ENCODE measurements at places on chromosomes 12 and 14.

DNA sequence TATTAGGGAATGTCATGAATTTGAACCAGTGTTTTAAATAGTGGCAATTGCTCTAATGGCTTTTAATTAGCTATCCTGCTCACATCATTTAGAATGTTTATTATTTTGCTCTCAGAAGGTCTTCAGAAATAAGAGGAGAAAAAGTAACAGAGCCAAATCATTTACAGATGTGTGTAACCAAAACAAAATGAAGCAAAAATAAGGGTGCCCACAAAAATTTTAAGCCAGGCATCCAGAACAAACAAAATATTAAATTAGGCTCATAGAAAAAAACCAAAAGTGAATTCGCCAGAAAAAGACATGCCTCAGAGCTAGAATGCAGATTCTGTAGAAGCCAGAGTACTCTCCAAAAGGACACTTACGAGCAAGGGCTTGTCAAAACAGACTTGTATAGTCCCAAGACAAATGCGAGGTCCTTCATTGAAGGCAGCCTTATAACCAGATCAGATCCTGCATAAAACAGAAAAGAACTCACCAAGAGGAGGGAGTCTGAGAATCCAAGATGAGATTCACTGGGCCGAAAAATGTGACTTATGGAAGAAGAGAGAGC, 20.2 kb upstream of the SERPINA1 start:
- no peak for DNase-seq

DNA sequence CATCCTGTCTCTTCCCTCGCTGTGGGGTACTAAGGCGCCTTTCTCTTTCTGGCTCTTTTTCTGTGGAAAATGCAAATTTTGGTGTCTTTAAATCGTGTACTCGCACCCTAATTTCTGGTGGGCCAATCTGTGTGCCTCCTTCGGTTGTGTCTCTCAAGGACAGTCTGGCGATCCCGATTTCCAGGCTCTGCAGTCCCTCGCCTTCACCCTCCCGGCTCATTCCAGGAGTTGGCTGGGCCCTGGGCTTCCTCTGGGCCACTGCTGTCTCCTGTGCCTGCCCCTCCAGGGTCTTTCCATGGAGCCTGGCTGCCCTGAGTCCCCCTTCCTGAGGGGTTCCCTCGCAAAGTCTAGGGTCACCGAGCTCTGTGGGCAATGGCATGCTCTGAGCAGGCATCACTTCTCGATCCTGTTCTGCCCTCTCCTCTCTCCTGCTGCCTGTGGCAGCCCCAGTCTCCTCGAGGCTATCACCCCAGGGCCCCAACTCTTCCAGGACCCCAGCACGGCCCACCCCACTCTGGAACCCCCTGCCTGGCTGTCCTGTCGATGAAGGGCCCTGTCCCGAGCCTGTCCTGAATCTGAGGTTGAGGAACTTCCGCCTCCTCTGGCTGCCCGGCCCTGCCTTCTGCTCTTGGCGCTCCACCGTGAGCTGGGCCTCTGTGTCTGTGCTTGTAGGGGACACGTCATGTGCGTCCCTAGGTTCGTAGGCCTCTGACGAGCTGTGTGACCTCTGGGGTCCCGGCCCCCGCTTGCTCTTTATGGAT, 24.1 kb downstream of the AHNAK2 start:
- DNase-seq, result no peak

- DNase-seq, result no peak
Observed at GRCh38 chr12:21296751-21297406, 37.8 kb downstream of the SLCO1A2 start.

DNA sequence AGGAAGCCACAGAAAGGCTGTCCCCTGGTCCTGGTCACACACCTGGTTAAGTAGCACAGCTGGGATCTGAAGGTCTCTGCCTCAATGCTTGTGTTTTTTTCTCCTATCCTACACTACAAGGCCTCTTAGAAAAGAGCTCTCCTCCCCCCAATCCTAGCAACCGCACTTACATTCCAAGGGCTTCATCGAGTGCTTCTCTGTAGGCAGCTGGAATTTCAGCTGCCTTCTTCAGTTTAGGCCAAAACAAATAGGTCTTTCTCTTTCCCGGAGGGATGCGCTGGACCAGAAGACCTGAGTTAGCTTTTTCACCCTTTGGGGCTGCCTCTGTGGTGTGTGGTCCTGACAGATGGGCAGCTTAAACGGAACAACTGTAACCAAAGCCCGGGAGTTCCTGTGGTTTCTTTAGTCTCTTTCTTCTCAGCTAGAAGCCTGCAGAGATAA, 109.7 kb downstream of the GPATCH2L start:
- no peak for DNase-seq

DNA sequence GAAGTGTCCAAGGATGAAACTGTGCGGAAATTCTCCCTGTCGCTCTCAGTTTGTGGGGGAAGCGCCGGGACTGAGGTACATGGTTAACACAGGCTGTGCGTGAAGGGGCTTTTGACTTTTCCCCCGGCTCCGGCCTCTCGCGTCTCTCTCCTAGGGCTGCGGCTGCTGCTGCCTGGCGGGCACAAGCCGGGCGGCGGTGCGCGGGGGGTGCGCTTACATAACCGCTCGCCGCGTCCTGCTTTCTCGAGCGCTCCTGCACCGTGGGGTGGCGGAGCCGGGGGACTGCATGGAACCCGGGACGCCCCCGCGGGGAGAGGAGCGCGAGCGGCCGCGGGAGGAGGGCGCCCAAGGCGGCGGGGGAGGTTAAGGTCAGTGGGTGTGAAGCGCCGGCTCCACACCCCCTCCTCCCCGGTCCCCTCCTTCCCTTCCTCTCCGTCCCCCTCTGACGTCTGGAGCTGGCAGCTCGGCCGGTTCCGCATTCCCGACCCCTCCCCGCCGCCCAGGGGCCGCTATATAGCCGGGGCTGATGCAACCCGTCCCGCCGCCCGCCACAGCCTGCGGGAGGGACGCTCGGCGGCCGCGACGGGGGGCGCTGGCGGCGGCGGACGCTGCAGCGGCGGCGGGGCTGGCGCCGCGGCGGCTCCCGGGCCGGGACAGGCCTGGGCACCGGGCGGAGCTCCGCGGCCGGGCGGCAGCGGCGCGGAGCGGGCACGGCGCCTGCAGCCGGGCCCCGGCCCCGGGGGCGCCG, at the start of gene JDP2:
TSS of gene JDP2 (plus strand) at position 541 of the 748 bp plus-strand sequence. CDS start 9,899 bp downstream, outside the sequence.
- DNase-seq, result peak; percentile 65

DNA sequence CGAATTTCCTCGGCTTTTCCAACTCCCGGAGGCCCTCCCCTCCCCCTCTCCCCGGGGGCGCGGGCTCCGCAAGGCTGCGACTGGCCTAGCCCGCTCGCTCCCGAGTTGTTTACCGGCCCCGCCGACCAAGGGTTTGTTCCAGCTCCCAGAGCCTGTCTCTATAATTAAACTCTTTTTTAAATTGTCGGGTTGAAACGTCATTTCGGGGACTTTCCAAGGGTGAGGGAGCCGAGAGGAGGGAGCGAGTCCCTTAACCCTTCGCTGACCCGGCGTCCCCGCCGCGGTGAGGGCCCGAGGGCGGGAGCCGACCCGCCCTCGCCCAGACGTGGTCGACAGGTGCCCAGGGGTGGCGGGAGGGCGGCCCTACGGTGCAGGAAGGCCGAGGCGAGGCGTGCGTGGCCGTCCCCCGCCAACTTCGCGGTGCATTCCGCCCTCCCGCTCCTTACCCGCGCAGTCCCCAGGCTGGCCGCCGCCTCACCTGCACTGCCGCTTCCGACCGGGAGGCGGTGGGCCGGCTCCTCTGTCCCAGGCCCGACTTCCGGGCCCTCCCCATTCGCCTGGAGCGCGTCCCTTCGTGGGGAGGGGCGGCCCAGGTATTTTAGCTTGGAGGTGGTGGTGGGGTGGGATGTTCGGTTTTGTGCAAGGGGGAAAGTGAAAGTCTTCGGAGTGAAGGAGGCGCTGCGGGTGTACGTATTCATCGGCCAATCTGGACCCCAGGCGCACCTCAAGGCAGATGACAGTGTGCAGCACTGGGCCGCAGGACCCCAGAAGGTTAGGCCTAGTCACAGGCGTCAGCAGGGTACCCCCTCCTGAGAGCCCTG, 2.9 kb upstream of the ZFP36L1 start:
- peak; percentile 68 for DNase-seq

- no peak for DNase-seq
Observed at GRCh38 chr14:32657081-32657480, 281.6 kb upstream of the NPAS3 start.

DNA sequence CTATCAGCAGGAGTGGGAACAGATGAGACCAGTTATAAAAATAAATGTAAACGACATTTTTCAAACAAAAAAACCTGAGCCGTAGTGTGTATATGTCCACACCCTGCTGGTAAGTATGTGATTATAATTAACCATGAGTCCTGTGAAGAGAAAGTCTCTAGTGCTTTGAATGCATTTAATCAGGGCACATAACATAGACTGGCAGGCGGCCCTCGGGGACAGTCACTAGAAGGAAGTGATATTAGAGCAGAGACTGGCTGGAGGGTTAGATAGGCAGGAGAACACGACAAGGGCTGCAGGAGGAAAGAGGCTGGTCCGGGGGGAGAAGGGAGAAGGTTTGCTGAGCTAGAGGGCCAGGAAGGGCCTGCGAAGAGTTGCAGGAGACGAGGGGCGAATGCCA, 23.8 kb upstream of the ELK3 start:
- no peak for DNase-seq

GRCh38 chr12:89474615-89475014, 50.0 kb downstream of the GALNT4 start:
- DNase-seq, result no peak

DNA sequence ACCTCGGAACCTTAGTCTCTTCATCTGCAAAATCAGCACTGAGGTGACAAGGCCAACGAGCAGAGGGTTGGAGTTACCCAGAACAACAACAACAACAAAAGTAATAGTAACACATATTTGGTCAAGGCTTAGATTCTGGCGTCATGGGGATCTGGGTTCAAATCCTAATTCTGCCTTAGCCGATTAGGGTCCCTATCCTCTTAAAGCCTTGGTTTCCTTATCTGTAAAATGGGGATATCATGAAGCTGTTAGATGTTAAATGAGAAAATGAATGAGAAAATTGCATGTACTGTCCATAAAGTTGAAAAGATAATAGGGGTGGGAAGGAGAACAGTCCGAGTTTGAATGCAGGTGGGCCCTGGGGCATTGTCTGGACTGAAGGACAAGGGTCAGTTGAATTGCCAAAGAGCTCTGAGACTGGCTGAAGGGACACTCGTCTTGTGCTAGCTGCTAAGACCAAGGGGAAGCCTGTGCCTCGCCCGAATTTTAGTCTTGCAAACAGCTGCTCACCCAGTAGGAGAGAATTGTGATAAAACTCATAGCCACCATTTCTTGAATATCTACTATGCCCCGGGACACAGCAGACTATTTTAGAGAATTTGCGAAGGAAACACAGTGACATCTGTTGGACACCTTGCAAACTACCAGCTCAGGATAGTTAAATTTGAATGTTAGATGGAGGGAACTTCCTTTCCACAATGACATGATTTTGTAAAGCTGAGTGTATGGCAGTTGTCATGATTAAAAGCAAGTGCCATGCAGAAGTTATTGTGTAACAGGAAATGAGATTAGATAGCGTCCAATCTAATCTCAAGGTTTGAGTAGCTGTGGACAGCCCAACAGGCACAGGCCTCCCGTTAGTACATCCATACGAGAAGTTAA, 6.8 kb upstream of the HNF1A start:
- peak; percentile 47 for DNase-seq

GRCh38 chr12:114185036-114185435, 218.9 kb upstream of the RBM19 start:
- DNase-seq, result no peak

DNA sequence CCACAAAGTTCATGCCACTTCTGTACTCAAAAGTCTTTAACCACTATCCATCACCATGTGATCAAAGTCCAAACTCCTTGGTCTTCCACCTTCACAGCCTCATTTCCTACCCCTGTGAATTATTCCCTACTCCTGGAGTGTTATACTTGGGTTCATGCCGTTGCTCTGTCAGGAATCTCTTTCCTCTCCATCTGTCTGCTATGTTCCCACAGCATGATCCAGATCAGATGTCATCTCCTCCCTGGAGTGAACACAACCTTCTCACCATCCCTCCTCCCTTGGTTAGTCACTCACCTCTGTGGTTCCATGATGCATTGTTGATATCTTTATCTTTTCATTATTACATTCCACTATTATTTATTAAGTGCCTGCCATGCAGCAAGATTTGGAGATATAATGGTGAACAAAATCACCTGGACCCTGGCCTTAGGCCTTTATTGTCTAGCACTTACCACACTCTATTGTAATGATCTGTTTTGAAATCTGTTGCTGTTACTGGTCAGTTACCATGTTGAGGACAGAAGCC, 22.4 kb downstream of the LACRT start:
- no peak for DNase-seq

DNA sequence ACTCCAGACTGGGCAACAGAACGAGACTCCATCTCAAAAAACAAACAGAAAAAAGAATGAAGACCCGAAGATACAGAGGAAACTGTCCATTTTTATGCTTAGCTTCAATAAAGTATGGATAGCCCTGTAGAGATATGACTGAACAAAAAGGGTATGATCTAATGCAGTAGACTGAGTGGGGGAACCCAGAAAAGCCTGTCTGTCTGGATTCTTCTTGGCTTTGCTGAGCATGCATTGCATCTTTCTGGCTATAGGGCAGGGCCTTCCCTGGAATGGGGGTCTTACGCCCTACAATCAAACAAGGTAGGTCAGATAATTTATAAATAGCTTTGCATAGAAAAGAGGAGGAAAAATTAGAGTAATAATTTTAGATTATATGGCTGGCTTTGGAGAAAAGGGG, 10.1 kb downstream of the MIA2 start:
- DNase-seq, result no peak

GRCh38 chr12:79119796-79120195, 255.2 kb downstream of the SYT1 start:
- DNase-seq, result no peak

All from NCI-H345 (cell line).